Activated naive CD8-positive, alpha-beta T cell treated with anti-CD3 and anti-CD28 coated beads, Interleukin-2, amount 10 ng/mL, durations not matched to agents 7 days and 5 days (primary cell): ENCODE measurements at places on chromosomes 13 and 19. TPM values are rescaled to one million over a fixed set of nuclear protein-coding genes. Genes with fewer than 3 reads are reported as not detected.

- no peak for DNase-seq
Measured at GRCh38 chr13:114019367-114019766, 45.5 kb upstream of the C13orf46 start.

- DNase-seq, result peak; percentile 75
Measured at GRCh38 chr19:17784201-17785008, 10.5 kb upstream of the B3GNT3 start.

Gene SSC5D
- 1.1 TPM for total RNA-seq

DNA sequence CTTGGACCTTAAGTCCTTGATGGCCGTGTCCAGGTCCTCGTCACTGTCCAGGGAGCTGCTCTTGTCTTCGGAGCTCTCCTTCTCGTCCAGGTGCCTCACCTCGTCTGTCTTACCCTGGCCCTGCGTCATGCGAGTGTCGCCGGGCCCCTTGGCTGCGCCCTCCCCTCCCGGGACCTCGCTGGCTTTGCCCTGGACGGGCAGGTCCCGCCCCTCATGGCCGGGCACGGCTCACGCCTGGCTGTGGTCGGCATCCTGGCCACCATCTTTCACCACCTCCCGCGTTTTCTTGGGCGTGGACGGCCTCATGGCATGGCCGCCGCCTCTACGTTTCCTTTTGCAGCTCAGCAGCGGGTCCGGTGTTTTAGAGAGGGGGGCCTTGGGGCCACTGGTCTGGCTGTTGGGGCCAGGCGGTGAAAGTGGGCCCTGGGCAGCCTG, 14.8 kb downstream of the RB1 start:
- no peak for DNase-seq

DNA sequence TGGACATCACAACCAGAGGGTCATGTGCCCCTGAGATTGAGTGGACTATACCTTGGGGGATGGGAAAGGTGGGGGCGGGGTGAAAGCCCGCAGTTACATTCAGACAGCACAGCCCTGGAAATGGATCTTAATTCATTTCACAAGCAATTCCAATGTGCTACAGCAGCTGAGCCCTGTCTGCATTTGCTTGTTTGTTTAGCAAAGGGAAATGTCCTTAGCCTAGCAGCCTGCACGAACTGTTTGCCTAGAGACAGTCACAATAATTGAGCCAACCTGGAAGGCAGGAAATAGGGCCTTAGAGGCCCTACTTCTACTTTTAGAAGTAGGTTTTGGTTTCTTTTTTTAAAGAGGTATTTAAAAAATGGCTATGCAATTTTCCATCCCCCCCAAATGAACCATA, 177.3 kb upstream of the KL start:
- no peak for DNase-seq

Gene KIR3DL2
- total RNA-seq, result 0.36 TPM

DNA sequence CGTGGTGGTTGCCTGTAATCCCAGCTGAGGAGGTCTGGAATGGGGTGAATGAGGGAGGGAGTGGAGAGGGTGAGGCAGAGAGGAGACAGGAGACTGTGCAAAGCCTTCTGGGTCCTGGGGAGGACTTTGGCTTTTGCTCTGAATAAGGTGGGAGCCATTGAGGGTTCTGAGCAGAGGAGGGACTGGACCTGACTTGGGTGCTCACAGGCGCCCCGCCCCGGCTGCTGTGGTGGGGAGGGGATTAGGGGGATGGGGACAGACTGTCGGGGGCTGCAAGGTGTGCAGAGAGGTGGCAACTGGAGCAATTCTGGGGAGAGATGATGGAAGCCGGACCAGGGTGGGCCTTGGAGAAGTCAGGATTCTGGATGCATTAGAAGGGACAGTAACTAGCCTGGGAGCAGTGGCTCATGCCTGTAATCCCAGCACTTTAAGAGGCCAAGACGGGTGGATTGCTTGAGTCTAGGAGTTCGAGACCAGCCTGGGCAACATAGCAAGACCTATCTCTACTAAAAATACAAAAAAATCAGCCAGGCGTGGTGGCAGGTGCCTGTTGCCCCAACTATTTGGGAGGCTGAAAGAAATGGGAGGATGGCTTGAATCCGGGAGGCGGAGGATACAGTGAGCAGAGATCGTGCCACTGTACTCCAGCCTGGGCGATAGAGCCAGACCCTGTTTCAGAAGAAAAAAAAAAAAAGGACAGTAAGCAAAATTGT, 16.1 kb upstream of the NANOS3 start:
- DNase-seq, result no peak

DNA sequence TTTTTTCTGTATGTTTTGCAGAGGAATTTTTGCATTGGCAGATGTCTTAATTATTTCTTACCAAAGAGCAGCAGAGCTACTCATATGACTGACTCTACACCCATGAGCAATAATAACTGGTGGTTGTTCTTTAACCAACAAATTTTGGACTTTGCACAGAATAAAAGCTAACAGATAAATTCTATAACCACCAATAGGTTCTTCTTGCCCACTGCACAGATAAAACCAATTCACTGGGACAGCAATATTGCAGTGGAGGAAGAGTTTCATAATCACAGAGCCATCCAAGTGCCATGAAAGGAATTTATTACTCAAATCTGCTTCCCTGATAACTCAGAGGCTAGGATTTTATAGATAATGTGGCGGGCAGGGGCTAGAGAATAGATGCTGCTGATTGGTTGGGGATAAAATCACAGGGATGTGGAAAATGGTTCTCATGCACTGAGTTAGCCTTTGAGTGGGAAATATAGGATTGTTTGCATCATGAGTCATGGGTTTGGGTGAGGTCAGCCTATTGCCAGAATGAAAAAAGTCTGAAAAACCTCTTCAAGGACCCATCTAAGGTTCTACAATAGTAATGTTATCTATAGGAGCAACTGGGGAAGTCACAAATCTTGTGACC, 104.3 kb upstream of the PCDH17 start:
- no peak for DNase-seq

GRCh38 chr19:41016488-41017071, 25.5 kb downstream of the CYP2B6 start:
- DNase-seq, result no peak

Gene LRG1
- total RNA-seq, result not detected

Gene ZNF562
- total RNA-seq, result 25.5 TPM

DNA sequence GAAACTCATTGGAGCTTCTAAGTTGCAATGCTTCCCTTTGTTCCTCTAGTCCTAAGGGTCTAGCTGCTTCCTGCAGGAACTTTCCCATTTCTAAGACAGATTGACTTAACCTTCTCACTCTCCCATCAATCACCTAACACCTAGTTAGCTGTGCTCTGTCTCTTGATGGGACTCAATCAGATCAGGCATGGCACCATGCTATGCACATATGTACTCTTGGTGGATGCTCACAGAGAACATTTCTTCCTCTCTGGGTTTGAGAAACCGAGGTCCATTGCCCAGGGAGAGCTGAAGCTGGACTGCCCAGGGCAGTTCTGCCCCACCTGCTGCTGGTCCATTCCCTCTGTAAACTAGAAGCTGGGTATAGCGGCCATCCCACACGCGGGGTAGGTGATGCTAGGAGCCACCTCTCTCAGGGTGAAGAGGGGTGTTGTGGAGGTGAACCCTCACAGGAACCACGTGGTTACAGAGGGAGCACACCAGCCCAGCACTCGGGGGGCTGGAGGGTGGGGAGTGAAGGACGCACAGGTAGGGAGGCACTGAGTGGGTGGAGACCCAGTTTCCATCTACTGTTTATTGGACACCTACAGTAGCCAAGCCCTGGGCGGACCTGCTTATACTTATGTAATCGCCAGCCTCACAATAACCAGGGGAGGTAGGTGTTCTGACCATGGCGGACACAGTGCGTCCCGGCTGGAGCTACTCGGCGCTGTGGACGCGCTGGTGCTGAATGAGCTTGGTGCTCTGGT, 3.1 kb upstream of the UBE2M start:
- no peak for DNase-seq

DNA sequence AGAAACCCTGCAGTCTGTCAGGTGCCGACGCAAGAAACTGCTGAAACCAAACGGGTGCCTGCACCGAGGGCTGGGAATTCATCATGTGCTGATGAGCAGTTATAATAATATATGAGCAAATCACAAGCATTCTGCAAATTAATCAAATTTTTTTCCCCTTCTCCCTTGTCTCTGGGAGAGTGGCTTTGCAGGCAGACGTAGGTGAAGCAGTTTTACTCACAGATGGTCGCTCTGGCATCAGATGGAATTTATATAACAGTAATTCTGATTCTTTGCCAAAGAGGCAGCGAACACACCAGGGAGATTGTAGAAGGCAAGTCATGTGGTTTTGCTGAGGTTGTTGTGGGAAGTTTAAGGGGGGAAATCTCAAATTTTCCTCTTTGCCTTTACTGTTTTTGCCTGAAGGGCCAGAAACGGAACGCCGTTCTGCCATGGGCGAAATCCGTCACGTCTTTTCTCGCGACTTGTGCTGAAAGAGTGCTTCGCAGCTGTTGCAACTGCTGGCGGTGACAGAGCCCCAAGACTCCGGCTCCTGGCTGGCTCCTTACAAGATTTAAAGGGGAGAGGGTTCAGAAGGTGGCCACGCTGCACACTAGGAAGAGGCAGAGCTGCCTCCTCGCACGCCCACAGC, 320.1 kb downstream of the ZNF536 start:
- no peak for DNase-seq

Gene TNFAIP8L1
- total RNA-seq, result 19.5 TPM

GRCh38 chr13:97971519-97971918, 18.0 kb downstream of the IPO5 start:
- no peak for DNase-seq

DNA sequence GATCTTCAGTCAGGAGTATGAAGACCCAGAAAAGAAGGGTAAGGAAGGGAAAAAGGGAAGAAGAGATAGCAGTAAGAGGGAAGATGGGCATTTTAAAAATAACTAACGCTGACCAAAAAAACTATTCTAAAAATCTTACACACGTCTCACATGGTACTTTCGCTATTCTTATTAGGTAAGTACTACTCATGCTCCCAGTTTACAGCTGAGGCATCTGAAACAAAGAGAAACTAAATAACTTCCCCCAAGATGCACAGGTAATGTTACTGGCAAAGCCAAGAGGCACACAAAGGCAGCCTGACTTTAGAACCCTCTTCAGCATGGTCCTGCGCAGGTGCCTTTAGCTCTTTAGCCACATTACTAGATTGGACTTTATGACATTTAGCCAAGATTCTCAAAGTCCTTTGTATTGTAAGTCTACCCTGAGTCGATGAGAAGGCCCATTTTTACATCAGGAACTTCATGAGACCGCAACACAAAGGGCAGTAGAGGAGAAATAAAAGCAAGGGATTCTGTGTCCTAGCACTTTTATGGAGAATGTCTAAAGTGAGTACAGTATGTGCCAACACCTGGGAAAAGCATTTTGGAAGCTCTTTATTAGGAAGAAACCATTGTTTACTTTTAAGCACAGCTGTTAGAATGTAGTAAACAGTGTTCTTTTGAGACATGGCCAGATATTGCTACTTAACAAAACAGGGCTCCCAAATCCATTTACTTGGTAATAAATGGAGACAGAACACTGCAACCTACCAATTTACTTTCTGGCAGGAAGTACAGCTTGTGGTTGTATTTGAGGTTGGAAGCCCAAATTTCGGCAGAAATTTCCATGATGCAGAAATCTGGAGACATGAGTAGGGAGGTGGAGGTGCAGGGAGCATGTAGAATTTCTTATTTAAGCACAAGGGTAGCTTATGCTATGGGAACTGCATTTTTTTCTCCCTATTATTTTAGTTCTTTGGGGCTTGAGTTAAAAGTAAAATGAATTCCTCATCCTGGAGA, 250.7 kb downstream of the KCTD12 start:
- DNase-seq, result no peak

DNA sequence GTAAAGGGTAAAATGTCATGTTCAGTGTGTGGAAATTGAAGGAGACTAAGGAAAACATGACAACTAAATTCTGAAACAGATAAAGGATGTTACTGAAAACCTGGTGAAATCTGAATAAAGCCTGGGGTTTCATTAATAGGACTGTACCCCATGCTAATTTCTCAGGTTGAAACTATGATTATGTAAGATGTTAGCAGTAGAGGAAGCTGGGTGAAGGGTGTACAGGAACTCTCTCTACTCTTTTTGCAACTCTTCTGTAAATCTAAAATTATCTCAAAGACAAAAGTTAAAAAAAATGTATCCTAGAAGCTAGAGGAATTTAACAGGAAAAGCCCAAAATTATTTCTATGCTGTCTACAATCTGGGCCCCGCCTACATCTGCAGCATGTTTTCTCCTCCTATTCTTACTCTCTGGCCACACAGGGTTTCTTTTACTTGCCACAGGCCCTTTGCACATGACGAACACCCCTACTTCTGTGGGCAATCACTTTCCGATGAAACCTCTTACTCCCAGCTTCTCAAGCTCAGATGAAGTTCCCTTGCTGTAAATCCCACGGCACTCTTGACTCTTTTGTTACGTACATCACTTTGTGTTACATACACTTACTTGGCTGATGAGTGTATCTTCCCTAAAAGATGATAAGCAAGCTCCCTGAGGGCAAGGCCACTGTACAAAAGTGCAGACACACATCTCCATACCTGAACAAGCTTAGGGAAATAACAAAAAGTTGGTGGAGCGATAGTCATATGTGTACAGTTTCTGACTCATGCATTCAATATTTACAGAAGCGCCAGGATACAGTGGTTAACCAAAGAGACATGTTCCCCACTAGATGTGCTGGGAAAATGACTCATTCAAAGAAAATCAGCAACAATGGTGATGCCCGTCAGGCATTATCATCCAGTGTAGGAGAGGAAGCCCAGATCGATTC, 32.6 kb downstream of the RUBCNL start:
- DNase-seq, result no peak

GRCh38 chr19:7870571-7871436, 3.4 kb downstream of the PRR36 start:
- peak; percentile 67 for DNase-seq

Gene ITGBL1
- not detected for total RNA-seq

GRCh38 chr13:39385621-39386231, 217.3 kb downstream of the LHFPL6 start:
- DNase-seq, result no peak

Gene PDE4A
- 29.2 TPM for total RNA-seq

Gene SMIM44
- not detected for total RNA-seq

Gene NALCN
- total RNA-seq, result not detected

GRCh38 chr13:39822437-39822836, 167.0 kb downstream of the COG6 start:
- DNase-seq, result no peak

GRCh38 chr19:51086153-51086850, 3.6 kb upstream of the KLK14 start:
- DNase-seq, result no peak

Gene MBD3
- 68.9 TPM for total RNA-seq

DNA sequence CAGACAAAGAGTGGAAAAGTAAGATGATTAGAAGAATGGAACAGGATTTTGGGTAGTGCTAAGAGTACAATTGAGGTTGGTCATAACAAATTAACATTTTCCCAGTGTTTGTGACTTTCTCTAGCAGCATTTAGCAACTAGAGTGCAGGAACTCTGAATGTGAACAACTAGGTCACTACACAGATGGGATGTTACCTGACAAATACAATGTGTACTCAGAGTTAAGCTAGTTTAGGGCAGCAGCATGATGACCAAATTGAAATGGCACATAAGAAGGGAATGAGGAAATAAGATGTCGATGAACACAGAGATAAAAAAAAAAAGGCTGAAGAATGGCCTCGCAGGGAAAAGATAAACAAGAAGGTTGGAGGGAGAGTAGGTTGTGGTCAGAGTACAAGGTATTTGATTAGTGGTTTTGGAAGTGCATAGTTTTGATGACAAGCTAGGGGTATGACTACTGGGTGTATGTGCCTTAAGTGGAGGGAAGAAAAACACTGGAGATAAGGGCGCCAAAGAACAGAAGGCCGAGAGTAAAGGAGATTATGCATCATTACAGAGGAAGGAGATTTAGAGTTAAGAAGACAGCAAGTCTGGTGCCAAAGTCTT, 381.1 kb downstream of the FGF14 start:
- no peak for DNase-seq
